ENCODE measurements at places on chromosomes 7 and 10.
A peak's percentile ranks its signal among the peaks of the same experiment; 100 is the strongest.

DNA sequence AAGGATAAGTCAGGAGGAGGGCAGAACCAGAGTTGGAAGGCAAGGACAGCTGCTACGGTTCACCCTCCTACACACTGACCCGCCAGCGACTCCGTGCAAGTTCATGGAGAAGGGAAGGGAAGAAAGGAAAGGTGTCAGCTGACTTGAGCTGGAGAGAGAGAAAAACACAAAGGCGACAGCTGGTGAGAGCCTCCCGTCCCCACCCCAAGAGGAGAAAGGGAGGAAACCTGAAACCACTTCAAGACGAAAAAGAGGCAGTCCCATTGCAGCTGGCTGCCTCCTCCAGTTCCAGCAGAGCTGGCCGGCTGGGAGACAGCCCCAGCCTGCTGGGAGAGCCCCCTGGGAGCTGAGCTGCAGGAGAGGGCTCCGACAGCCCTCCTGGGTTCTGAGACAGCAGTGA lies 75.2 kb downstream of the PARD3 start:
- no peak for DNase-seq

DNA sequence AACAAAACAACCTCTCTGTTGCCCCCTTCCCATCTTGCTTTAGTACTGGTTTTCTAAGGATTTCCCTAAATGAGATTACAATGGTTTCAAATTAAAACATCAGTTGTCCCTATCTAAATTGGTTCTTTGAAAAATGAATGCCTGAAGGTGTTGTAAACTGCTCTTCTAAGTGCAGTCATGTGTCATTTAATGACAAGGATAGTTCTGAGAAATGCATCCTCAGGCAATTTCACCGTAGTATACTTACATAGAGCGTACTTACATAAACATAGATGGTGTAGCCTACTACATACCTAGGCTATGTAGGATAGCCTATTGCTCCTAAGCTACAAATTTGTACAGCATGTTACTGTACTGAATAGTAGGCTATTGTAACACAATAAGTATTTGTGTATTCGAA lies 278.1 kb downstream of the MAGI2 start:
- DNase-seq = no peak

DNA sequence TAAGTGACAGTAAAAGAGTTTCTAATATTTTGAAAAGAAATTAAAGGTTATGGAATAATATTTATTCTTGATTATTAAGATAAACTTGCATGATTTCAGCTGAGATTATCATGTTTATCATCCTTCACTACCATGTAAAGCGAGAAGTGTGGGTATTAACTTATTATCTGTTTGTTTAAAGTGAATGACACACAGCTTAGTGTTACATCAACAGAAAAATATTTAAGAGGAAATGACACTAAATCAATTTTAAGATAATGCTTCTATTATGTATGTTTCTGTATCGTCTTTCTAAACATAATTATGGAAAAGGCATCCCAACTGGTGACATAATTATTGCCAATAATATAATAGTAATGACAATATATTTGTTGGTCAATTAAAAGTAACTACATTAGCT lies 213.1 kb downstream of the PCDH15 start:
- no peak for DNase-seq

GRCh38 chr10:64039198-64039597 lies 518.0 kb downstream of the REEP3 start:
- DNase-seq = no peak

DNA sequence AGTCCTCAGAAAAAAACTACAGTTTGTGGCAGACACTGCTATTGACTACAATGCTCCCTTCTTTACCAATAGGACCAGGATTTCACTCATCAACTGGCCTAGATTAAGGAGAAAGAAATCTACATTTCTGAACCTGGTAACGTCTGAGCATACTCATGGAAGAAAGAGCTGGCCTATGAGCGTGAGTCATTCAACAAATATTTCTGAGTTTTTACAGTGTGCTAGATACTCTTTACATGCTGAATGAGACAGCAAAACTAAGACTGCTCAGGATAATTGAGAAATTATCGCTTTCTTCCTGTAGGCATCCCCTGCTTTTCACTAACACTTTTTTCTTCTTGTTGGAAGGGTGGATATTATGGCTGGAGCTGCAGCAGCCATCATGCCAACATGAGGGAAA lies 609.7 kb downstream of the TNS3 start:
- DNase-seq = no peak

- no peak for DNase-seq
Measured at GRCh38 chr7:100577507-100577906, 3.8 kb upstream of the SAP25 start.

DNA sequence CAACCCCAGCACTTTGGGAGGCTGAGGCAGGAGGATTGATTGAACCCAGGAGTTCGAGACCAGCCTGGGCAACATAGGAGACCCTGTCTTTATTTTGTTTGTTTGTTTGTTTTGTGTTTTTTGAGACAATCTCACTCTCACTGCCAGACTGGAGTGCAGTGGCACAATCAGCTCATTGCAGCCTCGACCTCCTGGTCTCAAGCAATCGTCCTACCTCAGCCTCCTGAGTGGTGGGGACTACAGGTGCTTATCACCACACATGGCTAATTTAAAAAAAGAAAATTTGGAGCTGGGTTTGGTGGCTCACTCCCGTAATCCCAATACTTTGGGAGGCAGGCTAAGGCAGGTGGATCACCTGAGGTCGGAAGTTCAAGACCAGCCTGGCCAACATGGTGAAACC lies 30.6 kb upstream of the CCL24 start:
- DNase-seq = no peak

GRCh38 chr7:77474756-77475155 lies 58.6 kb upstream of the GSAP start:
- DNase-seq = no peak

DNA sequence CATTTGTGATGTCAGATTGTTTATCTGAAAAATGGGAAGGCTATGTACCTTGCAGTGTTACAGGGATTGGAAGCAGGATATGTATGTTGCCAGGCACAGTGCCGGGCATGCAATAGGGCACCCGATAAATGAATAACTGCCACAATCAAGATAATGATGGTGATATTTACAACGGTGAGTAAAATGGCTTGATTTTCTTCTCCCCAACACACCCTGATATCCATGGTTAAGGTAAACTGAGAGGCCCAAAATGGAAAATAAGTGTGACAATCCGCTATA lies 108.3 kb downstream of the CYP26A1 start:
- no peak for DNase-seq

DNA sequence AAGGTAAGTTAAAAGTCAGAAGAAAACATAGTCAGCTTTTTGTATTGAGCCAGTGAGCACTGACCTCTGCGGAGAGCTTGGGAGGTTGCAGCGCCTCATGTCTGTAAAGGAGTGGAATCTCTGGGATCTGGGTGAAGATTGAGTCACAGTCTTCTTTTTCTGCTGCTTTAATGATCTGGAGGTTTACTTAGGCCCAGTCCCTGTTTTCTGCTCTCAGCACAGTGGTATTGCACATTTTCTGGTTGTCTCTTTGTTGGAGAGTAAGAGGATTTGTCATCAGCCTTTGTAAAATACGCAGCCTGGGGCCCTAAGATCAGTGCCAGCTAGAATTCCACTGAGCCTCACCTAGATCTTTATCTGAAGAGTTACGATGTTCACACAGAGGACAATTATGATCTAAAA lies 58.3 kb upstream of the GJD4 start:
- DNase-seq = no peak

DNA sequence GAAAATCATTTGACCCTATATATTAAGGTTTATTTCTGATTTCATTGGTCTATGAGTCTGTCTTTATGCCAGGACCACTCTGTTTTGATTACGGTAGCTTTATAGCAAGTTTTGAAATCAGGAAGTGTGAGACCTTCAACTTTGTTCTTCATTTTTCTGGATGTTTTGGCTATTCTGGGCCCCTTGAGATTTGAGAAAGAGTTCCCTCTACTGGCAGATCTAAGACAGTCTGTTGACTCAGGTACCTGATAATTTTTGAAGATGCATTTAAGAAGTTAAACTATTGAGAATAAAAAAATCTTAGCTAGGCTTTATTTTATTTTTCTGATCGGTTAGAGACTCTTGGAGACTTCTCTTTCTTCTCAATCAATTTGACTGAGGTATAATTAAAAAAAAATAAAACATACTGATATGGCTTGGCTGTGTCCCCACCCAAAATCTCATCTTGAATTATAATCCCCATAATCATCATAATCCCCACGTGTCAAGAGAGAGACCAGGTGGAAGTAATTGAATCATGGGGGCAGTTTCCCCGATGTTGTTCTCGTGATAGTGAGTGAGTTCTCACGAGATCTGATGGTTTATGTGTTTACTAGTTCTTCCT lies 209.2 kb downstream of the SNX10 start:
- DNase-seq = peak; percentile 37

DNA sequence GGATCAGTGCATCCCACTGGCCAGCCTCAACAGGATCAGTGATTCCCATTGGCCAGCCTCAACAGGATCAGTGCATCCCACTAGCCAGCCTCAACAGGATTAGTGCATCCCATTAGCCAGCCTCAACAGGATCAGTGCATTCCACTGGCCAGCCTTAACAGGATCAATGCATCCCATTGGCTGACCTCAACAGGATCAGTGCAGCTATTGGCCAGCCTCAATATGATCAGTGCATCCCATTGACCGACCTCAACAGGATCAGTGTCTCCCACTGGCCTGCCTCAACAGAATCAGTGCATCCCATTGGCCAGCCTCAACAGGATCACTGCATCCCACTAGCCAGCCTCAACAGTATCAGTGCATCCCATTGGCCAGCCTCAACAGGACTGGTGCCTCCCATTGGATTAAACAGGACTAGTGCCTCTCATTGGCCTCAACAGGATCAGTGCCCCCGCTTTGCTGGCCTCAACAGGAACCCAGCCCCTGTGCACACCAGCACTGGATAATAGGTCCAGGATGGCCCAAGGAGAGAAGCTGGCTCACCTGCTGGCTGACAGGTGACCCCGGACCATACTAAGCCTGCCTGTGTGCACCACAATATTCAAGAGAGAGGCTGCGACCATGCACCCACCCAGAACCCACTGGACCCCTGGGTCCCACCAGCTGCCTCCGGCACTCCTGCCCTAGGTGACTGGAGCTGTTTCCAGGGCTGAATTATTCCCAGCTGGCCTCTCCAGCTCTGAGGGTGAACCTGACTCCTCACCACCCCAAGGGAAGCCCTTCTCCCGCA lies 59.9 kb downstream of the PDGFA start:
- DNase-seq = no peak

- no peak for DNase-seq
Measured at GRCh38 chr7:27947586-27948278, 207.8 kb downstream of the TAX1BP1 start.

- DNase-seq = no peak
Measured at GRCh38 chr7:10022957-10023356, 950.7 kb upstream of the PHF14 start.

DNA sequence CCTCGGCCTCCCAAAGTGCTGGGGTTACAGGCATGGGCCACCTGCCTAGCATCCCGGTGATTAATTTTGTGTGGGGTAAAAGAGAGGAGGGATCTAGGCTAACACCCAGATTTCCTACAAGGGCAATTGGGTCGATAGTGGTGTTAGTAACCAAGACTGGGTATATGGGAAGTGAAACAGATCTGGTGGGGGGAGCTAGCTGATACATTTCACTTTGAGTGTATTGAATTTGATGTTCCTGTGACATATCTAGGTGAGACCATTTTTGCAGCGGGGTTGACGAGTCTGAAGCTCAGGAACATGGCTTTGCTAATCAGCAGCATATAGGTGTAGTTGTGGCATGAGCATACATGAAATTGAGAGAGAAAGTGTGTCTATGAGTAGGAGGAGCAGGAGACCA lies 12.0 kb downstream of the CLCN1 start:
- DNase-seq = no peak

- DNase-seq = no peak
Measured at GRCh38 chr7:30231271-30231670, 53.1 kb upstream of the ZNRF2 start.

- no peak for DNase-seq
Measured at GRCh38 chr10:110109511-110109910, 97.9 kb upstream of the MXI1 start.

- DNase-seq = no peak
Measured at GRCh38 chr10:130326954-130327353, 190.8 kb downstream of the GLRX3 start.

- peak; percentile 63 for DNase-seq
Measured at GRCh38 chr7:135274495-135275268, 41.0 kb downstream of the STRA8 start.

- peak; percentile 10 for DNase-seq
Measured at GRCh38 chr7:877312-878232, 1.2 kb downstream of the GET4 start.

GRCh38 chr10:53726921-53727320 lies 954.3 kb upstream of the MBL2 start:
- no peak for DNase-seq

GRCh38 chr7:2873686-2874551 lies 29.8 kb upstream of the GNA12 start:
- no peak for DNase-seq

DNA sequence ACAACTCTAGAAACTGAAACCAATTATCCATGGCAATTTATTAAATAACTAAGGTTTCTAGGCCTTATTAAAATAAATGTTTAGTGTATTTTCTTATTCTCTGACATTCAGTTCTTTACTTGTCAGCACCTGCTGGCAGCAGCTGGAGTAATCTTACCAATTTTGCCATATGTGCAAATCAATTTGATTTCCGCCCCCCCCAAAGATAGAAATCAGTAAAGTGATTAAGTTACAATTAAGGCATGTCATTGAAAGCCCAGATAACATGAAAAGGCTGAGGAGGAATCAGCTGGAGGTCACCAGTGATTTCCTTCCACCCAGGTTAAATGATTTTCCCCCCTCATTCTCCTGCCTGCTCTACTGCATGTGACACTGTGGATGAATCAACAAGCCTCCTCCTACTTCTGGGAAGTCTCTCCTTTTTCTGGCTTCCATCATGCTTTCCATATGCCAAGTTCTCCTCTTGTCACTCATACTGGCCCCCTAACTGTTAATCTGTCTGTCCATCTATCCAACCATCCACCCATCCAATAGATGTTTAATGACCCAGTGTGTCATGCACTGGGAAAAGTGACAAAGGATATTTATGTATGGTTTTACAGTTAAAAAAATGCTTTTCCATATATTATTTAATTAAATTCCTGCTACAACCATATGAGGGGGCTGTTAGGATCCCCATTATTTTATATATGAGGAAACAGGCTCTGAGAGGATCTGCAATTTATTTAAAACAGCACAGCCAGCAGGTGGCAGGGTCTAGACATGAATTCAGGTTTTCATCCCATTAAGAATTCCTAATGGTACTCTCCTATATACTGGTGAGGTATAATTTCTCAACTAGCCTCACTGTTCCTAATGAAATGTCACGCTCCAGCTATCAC lies 116.5 kb downstream of the ATXN7L1 start:
- peak; percentile 20 for DNase-seq
